Activated naive CD8-positive, alpha-beta T cell treated with anti-CD3 and anti-CD28 coated beads, Interleukin-2, amount 50 U/mL, for 16 hours (primary cell): ENCODE measurements at places on chromosomes 1 and 21.

DNA sequence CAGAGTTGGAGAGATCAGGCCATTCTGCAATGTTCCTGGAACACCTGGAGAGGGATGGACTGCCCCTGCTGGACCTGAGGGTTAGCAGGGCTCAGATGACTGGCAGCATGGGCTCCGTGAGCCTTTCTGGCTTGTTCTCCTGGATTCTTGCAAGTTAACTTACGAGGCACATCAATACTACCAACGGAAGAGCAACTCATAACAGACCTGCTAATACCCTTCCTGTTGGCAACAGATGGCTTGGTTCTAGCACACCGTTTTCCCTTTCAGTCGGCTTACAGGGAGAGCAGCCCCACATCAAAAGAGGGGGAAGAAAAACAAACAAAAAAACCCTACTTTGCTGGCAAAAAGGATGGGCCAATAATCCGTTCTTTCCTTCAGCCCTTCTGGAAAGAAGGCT, 47.9 kb downstream of the SLC66A1 start:
- DNase-seq, result no peak

- DNase-seq, result no peak
These were observed 3.7 kb downstream of the MATN1 start for GRCh38 chr1:30719406-30720270.

- DNase-seq, result no peak
These were observed 158.5 kb upstream of the FGGY start for GRCh38 chr1:59138402-59138801.

DNA sequence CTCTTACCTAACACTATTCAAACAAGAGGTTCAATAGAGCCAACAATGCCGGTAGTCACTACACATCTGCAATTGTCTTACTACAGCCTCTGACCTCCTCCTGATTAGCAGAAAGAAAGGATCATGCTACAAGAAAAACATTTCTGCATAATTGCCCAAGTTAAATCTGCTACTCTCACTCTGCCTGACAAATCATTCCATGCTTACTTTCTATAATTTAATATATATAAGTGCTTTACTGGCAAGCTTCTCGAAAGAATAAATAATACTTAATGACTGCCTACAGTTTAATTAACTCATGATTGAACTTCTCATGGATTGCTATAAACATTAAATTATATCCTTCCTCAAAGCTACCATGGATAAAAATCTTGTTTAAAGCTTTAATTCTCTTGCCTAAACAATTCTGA, 156.0 kb downstream of the SLC45A1 start:
- DNase-seq, result no peak

DNA sequence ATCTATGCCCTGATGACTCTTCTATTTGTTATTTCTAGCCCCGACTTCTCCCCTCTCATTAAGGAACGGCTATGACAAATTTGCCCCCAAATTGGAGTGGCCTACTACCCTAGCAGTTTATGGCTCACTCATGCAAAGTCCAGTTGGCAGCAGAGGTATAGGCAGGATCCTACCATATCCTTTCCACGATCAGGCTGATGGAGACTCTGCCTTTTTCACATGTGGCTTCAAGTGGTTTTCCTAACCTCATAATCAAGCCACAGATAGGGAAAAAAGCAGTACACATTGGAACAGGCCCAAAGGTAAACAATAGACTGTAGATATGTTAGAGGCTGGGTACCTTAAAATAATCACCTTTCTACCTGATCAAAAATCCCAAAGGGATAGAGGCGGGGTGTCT, 292.5 kb downstream of the NCAM2 start:
- no peak for DNase-seq

DNA sequence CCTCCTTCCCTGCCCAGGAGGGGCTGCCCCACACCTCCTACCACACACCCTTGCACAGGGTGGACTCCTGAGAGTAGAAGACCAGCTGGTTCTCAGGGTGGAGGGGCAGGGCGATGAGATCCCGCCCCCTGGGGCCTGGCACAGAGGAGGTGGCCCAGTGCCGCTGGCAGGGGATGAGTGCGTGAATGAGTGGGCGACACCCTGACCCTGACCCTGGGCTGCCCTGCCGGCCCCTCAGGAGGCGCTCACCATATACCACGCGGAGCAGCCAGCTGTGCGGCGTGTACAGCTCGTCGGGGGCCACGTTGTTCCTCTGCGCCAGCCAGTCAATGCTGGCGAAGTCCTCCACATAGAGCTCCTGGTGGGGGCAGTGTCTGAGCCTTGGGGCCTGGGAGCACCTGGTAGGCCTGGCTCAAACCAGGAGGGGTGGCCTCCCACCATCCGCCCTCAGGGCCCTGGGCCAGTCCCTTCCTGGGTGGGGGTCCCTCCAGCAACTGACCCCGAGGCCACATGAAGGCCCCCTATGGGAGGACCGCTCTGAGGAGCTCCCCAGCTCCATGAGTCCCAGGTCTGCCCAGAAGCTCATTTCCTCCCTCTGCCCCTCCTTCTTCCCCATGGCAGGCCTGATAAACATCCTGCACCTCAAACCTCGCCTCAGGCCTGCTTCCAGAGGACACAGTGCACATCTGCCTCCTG, 13.0 kb downstream of the LSS start:
- DNase-seq, result no peak

GRCh38 chr1:108082001-108082400, 117.0 kb upstream of the VAV3 start:
- DNase-seq, result no peak

GRCh38 chr1:161021970-161022353, 1.0 kb upstream of the F11R start:
- no peak for DNase-seq

DNA sequence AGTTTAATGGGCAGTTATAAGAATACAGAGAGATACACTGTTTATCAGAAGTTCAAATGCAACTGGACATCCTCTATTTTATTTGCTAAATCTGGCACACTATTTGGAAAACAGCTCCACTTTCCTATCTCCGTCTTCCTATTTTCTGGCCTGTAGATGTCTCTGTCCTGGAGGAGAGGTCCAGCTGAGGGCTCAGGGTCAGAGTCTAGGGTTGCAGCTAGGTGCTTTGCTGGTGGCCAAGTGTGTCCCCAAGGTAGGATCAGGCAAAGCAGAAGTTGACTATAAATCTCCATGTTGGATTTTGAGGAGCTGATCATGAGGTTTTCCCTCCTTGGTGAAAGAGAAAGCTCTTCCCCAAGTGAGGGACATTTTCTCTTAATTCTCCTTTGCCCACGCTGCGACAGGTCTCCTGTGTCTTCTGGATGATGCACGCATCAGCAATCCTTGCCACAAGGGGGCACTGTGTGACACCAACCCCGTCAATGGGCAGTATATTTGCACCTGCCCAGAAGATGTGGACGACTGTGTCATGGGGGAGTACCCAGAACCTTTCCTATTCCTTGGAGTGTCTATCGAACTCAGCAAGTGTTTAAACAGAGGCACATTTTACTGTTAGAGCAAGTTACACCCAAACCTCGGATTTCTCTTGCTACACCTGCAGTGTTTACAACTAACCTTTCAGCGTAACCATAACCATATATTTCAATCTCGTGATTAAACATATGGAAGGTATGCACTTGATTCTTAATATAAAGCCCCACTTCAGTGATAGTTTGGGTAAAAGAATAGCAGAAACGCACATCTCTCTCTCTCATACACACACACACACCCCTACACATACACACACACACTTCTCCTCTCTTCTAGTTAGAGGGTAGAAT, 10.2 kb downstream of the ADAM30 start:
- DNase-seq, result peak; percentile 25

DNA sequence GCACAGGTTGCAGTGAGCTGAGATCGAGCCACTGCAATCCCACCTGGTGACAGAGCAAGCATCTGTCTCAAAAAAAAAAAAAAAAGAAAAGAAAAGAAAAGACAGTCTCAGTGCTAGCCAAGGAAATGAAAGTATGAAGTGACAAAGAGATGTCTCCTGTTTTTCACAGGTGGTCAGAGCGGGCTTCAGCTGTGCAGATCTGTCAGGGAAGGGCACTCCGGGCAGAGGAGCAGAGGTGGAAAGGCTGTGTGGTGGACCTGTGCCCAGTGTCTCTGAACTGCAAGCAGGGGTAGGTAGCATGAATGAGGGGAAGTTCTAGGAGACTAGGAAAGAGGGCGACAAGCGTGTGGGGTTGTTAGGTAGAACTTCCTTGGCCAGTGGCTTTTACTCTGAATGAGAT, 67.5 kb downstream of the CD247 start:
- DNase-seq, result no peak

GRCh38 chr21:35478161-35479064, 429.3 kb upstream of the RUNX1 start:
- DNase-seq, result no peak

- DNase-seq, result no peak
These were observed 1211.6 kb upstream of the ADGRL4 start for GRCh38 chr1:80218112-80218511.

DNA sequence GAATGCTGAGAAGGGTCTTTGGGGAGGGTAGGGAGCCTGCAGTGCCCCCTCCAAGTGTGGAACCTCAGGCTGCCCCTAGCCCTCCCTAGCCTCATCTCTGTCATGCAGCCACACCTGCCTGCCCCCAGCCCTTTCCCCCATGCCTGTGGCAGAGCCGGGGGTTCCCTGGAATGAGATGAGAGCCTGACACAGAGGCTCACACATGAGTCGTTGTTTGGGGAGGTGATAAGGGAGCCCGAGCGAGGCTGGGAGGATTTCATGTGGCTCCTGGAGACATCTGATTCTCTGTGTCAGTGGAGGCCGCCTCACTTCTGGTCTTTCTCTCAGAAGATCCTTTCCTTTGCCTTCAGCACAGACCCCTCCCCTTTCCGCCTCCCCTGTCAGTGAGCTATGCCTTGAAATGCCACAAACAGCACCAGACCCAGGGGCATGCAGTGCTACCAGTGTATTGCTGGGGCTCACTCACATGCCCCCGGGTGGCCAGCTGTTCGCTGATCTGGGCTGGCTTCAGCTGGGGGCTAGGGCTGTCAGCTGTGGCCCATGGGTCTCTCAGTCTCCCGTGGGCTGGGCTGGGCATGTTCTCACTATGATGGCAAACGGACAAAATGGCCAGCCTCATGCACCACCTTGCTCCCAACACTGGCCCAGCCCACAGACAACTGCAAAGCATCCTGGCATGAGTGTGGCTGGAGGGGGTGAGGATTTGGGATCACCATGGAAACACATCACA, 102.6 kb downstream of the AJAP1 start:
- no peak for DNase-seq

GRCh38 chr1:41439234-41439633, 45.2 kb downstream of the EDN2 start:
- no peak for DNase-seq

- DNase-seq, result no peak
These were observed 147.6 kb upstream of the CAMK1G start for GRCh38 chr1:209435654-209436566.

- no peak for DNase-seq
These were observed 15.1 kb downstream of the MCOLN3 start for GRCh38 chr1:85033221-85033620.

DNA sequence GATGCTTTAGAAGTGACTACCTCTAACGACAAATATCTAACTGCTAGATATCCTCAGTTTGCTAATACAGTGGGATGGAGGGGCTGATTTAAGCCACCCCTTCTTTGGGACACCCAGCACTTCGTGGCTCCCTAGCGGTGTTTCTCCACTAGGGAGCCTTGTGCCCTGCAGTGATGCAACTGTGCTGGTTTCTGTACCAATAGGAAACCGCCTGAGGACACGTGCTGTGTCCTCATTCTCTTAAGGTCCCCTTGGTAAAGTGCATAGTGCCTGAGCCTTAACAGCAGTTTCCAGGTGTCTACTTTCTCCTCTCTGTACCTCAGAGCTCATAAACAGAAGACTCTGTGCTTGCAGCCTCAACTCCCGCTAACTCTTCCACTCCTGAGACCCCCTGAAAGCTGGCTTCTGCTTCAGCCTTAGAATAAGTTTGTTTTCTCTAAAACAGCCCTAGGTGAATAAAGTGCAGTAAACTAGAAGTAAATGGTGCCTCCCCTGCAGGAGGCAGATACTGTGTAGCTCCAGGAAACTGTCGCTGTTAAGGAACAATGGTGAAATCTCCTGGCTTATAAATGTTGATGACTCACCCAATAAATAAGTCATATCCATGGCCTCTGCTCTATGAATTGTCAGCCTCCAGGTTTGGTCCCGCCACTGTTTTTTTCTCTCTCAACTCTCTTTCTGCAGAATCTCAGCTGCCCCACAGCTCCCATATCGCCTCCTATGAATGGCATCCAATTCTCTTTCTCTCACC, 130.4 kb downstream of the AK5 start:
- DNase-seq, result no peak

DNA sequence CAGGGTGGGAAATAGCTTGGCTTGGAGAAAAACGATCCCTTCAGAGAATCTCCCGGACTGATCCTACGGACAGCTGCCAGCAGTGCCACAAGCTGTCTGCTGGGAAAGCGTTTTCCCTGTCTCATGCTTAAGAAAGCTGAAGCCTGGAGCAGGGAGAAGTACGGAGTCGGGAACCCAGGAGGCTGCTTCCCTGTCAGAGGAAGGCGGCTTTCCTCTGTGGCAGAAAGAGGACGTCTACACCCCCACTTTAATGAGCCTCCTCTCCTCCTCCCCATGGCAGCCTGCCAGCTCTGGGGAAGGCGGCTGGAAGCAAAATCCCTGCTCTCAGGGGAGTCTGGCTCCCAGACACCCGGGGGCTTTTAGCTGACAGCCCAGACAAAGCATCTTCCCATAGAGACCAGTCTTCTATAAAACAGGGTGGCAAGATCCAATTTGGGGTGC, 7.3 kb downstream of the KIF21B start:
- DNase-seq, result no peak

GRCh38 chr1:159829273-159829634, 2.6 kb downstream of the SLAMF8 start:
- DNase-seq, result no peak

- DNase-seq, result no peak
These were observed 87.9 kb upstream of the LYST start for GRCh38 chr1:235954306-235955283.

- no peak for DNase-seq
These were observed 24.8 kb downstream of the CD101 start for GRCh38 chr1:117026361-117026760.

GRCh38 chr1:30447080-30447479, 276.3 kb downstream of the MATN1 start:
- no peak for DNase-seq

DNA sequence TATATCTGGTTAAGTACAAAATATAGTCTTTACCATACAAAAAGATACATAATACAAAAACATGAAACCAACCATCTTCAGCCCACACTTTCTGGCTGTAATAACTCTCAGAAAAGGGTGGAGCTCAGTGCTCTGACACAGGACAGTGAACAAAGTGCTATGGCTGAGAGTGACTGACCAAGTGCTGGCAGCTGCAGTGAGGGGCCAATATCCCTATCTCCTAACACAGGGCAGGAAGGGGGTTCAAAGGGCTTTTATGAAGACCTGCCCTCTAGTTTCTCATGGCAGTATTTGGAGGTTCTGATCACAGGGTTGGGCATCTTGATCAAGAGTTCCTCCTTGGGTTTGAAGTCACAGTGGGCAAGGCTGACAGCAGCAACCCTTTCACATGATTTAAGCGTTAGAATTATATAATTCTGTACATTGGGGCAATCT, 3.9 kb downstream of the TXNIP start:
- DNase-seq, result no peak

DNA sequence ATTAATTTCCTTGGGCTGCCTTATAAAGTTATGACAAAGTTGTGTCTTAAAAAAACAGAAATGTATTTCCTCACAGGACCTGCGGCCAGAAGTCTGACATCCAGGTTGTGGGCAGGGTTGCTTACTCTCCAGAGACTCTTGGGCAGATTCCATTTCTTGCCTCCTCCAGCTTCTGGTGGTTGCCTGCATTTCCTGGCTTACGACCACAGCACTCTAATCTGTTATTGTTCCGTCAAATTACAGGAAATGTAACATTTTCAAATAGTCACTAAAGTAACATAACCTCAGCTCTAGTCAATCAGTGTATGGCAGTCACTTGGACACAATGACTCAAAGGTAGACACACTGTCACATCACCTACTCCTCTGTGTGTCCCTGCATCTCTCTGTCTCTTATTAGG, 226.8 kb downstream of the DNAH14 start:
- no peak for DNase-seq
